ENCODE measurements at places on chromosomes 16 and 17.

DNA sequence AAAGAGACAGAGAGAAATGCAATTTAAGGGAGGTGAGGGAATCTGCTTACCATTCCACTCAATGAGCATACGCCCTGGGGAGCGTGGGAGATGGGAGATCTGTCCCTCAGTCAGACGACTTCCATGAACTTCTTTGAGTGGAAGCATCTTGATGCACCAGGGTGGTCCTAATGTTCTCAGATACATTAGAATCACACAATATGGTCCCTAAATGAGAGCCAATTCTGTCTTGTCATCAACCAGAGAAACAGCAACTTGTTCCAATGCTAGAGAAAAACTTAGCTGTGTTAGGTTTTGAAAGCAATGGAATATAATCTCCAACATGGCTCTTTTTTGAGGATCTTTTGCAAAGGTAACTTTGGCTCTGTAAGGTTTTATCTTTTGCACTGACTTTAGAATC lies 44.1 kb downstream of the GPR139 start:
- DNase-seq = no peak

DNA sequence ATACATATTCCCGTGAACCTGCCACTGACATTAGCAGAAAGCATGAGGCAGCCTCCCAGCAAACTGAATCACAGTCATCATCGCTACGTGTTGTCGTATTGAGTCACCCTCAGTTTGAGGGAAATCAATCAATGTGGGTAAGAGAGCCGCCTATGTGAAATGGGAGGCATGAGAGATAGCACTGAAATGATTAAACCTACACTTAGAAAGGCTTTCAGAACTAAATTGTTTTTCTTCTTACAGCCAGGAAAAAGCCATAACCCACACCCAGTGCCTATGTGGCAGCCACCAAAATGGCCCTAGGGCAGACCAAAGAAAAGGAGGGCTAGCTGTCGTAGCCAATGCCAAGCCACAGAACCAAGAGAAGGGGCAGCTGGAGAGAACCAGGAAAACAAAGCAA lies 90.5 kb downstream of the ADAMTS18 start:
- no peak for DNase-seq

DNA sequence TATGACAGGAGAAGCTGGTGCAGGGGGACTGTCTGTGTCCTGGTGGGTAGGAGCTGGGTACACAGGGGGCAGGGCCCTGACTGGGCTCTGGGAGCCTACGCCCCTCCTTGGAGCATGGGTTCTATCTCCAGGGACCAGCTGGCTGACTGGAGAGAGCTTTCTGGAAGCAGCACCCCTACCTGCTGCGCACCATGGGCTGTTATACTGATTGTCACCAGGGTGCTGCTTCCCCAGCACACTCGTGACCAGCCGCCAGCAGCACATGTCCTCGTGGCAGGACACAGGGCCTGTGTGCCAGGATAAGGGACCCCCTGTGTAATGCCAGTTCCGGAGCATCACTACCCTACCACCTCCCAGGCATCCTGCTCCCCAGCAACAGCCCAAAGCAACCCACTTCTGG lies 106.0 kb downstream of the AMFR start:
- no peak for DNase-seq

DNA sequence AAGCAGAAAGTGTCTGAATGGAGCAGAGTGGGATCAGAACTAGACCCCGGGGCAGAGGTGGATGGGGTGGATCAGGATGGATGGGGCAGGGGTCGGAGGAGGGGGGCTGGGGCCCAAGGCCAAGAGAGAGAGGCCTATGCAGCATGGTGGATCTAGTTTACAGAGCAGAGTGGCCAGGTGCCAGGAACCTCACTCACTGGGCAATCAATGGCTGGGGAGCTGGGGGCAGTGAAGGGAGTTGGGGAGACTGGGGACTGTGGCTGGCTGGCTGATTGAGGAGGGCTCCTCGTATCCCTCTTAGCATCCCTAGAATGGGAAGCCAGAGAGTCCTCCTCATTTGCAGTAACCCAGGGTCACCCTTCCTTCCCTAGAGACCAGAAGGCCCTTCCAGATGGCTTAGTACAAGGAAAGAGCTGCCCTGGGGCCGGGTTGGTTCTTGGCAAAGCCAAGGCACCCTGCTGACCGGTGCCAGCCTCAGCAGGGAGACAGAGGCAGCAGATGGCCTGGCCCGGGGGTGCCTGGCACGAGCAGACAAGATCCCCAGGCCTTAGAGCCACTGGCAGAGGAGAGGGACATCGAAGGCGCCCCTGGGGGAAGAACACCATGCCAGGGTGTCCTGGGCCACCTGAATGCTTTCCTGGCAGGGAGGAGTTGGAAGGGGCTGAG lies 36.8 kb downstream of the SRCIN1 start:
- DNase-seq = no peak

- no peak for DNase-seq
Measured at GRCh38 chr17:50948711-50949110, 82.6 kb upstream of the TOB1 start.

All from NCI-H1048 (cell line).